ENCODE measurements at places on chromosomes 2 and 18.

GRCh38 chr18:77749089-77749488 lies 499.4 kb downstream of the GALR1 start:
- DNase-seq: no peak

GRCh38 chr2:27264253-27264752 lies 1.5 kb upstream of the SLC30A3 start:
- DNase-seq: no peak

DNA sequence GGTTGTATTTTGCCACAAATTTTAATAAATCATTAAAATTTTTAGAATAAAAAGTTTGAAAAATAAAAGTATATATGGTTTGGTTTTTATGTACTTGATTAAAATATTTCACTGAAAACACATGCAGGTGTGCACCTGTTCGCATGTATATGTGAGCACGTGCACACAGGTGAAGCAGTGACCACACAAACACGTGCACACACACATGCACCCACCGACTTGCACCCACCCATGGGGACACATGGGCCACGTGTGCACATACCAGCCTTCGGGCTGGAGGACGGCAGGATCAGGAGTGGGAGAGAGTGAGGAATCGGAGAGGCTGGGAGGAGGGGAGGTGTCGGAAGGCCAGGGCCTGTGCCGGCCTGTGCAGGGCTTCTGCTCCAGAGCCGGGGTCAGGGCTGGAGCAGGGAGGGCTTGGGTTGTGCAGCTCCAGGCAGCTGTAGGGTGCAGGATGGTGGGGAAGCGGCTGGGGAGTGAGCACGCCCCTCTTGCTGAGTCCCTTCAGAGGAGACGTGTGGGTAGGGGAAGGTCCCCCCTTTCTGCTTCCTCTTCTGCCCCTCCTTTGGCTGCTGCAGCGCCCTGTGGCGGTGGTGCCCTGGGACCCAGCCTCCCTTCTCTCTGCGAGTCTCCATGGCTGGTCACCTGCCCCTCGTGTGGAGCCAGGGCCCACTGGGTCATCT lies 106.9 kb upstream of the HDAC4 start:
- no peak for DNase-seq

- DNase-seq: no peak
Measured at GRCh38 chr2:17057109-17058017, 391.7 kb upstream of the CYRIA start.

DNA sequence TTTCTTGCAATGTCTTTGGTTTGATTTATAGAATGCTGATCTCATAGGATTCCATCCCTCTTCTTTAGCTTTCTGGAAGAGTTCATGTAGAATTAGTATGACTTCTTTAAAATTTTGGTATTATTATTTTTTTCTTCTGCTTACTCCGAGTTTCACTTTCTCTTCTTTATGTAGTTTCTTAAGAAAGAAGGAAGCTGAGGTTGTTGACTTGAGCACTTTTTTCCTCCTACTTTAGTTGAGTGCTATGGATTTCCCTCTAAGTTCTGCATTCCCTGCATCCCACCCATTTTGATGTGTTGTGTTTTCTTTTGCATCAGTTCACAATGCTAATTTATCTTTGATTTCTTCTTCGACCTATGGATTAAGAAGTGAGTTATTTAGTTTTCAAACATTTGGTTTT lies 78.9 kb upstream of the SPRED2 start:
- DNase-seq: no peak

DNA sequence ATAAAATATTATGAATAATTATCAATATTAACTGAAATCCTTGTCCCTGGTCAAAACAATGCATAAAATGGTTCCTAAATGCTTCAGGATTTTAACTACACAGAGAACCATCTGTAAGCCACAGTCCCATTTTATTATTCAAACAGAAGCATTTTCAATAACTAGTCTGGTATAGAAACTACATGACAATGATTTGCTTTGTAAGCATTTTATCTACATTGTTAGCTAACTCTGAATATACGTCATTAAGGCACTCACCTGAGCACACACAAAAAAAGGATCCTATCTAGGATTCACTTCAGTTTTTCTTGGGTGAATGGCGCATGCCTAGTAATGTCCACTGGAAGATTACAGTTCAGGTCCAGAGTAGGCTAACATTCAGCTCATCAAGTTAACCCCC lies 22.8 kb downstream of the EPB41L3 start:
- no peak for DNase-seq

- no peak for DNase-seq
Measured at GRCh38 chr18:75658330-75658729, 230.8 kb upstream of the SMIM21 start.

DNA sequence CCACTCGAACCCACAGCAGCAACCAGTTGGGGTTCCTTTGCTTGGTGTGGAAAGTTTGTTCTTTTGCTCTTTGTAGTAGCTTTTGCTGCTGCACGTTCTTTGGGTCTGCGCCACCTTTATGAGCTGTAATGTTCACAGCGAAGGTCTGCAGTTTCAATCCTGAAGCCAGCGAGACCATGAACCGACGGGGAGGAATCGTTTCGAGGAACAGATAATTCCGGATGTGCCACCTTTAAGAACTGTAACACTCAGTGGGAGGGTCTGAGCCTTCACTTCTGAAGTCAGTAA lies 14.3 kb downstream of the GPR17 start:
- no peak for DNase-seq

DNA sequence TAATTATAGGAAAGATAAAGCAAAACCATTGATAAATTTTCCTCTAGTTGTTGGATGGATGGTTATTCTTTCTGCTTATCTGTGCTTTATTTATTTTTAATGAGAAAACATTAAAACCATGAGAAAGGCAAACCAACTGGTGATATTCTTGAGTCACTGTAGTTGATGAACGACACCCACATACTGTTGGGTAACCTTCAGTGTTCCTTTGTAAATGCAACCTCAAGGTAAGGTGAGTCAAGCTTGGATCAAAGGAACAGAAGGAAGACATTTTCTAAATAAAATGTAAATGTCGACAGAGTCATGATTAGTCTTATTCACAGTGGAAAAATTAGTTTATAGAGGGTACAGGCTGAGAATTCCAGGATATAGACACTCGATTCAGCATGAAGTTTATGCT lies 12.7 kb downstream of the ABCB11 start:
- no peak for DNase-seq

GRCh38 chr2:225573603-225574002 lies 174.1 kb downstream of the NYAP2 start:
- no peak for DNase-seq

DNA sequence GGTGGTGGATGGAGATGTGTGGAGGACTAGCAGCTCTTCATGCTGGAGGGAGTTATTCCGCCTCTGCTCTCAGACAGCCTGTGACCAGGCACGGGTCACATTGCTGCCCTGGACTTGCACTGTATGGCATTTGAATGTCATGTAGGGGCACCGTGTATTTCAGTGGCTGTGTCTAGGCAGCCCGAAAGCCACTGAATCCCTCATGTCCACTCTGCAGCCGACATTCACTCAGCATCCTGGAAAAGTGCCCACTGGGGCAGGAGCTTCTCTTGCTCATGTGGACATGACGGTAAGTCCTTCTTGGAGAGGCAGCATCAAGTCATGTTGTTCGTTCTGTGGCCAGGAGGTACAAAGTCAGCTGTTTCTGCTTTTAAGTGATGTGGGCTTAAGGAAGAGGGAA lies 127.9 kb downstream of the SH3RF3 start:
- DNase-seq: no peak

GRCh38 chr18:3246635-3247239 lies 864 bp upstream of the MYL12A start:
- DNase-seq: no peak

GRCh38 chr2:118805064-118805690 lies 42.3 kb downstream of the EN1 start:
- no peak for DNase-seq

DNA sequence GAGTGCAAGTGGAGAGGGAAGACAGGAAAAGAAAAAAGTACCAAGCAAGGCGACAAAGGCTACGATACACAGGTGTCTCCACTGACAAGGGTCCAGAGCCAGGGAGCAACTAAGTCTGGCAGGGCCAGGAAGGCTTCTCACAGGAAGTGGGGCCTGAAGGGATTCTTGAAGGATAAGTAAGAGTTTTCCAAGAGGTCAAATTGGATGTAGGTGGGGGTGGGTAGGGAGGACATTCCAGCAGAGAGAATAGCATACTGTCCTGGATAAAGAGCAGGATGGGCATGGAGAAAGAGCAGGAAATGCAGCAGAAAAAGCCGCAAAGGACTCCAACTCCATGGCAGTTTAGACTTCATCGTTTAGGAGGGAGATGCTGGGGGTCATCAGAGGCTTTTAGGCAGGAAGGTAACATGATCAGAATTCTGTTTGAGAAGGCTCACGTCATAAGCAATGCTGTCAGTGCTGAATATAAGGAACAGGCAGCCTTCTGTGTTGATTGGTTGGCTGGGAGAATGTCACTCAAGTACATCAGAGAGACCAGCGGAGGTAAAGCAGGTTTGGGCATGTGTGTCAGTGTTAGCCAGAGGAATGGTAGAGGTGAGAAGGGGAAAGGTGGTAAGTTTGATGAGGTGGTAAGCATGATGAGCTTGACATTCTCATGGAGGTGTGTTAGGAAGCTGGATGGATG lies 35.1 kb downstream of the ARHGAP25 start:
- DNase-seq: no peak

DNA sequence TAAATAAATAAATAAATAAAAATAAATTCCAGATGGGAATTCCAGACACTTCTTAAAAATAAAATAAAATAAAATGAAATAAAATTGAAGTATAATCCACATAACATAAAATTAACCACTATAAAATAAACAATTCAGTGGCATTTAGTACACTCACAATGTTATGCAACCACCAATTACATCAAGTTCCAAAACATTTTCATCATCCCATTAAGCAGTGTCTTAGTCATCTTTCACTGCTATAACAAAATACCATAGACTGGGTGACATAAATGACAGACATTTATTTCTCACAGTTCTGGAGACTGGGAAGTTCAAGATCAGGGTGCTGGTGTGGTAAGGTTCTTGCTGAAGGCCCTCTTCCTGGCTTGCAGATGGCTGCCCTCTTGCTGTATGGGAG lies 22.6 kb upstream of the PROKR1 start:
- no peak for DNase-seq

All from NCI-H187 (cell line).